ENCODE measurements at places on chromosomes 2 and 18. TPM values are rescaled to one million over a fixed set of nuclear protein-coding genes. Genes with fewer than 3 reads are reported as not detected.

Gene DCC
- total RNA-seq, result 1.7 TPM

Gene ARHGEF4
- total RNA-seq, result not detected

Gene OXER1
- total RNA-seq, result not detected

DNA sequence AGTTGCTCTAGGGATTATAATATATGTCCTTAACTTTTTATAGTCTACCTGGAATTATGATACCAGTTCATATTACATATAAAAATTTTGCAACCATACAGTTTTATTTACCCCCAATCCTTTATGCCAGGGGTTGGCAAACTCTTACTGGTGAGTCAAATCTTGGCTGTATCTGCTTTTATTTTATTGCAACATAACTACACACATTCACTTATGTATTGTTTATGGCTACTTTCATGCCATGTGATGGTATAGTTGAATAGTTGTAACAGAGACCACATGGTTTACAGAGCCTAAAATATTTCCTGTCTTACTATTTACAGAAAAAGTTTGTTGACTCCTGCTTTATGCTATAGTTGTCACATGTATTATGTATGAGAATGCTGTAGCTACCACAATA is 25.8 kb upstream of the DLX2 start:
- DNase-seq, result no peak

DNA sequence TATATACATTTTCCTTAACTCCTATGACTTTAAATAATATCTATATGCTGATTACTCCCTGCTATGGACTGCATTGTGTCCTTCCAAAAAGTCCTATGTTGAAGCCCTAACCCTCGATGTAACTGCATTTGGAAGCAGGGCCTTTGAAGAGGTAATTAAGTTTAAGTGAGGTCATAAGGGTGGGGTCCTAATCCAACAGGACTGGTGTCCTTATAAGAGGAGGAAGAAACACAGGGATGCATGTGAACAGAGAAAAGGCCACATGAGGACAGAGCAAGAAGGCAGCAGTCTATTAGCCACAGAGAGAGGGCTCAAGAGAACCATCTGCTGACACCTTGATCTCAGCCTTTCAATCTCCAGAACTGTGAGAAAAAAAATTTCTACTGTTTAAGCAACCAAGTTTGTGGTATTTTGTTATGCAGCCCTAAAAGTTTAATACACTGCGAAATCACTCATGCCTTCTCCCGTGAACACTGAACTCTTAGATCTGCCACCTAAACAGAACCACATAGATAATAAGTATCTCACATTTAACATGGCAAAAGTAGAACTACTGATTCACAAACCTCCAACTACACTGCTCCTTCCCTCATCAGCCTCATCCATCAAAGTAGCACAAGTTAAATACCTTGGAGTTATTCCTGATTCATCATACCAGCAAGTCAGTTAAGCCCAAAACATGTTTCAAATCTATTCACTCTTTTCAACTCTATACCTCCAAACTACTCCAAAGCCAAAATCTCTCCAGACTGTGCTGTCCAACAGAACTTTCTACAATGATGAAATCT is 65.4 kb downstream of the HIBCH start:
- no peak for DNase-seq

DNA sequence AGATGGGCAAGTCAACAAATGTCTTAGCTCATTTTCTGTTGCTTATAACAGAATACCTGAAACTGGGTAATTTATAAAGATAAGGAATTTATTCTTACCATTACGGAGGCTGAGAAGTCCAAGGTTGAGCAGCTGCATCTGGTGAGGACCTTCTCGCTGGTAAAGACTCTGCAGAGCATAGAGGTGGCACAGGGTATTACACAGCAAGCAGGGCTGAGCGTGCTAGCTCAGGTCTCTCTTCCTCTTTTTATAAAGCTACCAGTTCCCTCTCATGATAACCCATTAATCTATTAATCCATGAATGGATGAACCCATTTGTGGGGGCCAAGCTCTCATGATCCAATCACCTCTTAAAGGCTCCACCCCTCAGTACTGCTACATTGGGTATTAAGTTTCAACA is 109.1 kb downstream of the CDK15 start:
- no peak for DNase-seq

DNA sequence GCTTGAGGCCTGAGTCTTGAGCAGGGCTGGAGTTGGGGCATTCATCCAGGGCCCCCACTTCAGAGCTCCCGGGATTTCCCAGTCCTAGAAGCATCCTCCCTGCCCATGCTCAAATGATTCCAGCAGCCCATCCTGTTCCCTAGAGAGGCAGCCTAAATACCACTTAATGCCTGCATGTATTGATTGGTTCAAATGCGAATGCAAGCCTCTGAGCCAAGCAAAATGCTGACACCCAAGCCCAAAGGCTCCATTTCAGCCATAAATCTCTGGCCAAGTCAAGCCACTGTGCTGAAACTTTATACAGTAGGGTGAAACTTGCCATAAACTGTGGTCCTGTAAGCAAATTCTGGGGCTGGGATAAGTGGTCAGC is 279.8 kb downstream of the CLIP4 start:
- peak; percentile 33 for DNase-seq

- no peak for DNase-seq
Measured at GRCh38 chr18:74387383-74387782, 69.7 kb downstream of the DIPK1C start.

DNA sequence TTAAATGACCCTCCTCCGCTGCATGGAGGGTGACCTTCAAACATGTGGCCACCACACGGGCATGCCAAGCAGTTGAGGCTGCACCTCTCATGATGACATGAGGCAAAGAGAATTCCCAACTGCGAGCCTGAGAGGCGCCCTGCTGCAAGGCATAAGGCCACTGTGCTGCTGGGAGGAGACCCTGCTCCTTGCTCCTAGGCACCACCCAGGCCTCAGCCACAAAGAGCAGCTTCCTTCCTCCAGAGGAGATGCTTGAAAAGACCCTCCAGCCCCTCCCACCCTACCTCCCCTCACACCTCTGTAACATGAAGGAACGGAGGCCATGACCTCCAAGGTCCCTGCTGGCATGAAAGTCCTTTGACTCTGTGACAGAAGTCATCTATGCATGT is 11.4 kb downstream of the CHST10 start:
- DNase-seq, result no peak

GRCh38 chr18:26543373-26543772 is 5.0 kb downstream of the KCTD1 start:
- DNase-seq, result peak; percentile 49

Data from stomach (tissue), 19 donors.